ENCODE measurements at places on chromosomes 1 and 21.

DNA sequence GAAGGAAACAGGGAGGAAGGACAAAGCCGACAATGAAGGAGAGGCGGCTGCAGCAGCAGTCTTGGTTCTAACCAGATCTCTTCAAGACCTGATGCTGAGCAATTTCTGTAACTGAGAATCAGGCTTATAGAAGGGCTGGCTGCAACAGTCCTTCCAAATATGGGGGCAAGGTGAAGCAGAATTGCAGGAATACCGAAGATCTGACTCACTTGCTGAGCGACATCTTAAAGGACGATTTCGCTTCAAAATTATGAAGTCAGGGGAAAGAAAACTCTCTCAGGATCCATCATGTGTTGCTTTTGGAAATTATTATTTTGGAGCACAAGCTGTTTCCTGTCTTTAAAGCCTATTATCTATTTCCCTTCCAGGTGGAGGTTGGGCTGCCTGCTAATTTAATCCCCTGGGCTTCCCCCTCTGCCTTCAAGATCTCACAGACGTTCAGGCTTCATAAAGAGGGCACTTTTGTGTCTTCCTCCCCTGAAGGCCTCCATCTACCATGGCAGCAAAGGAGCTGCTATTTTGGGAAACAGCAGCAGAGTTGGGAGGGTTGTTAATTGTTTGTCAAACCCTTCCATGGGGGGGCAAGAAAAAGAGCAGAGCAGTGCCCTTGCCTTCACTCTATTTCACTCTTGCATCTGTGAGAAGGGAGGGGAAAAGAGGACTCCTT, 10.8 kb upstream of the IER5 start:
- DNase-seq, result no peak

DNA sequence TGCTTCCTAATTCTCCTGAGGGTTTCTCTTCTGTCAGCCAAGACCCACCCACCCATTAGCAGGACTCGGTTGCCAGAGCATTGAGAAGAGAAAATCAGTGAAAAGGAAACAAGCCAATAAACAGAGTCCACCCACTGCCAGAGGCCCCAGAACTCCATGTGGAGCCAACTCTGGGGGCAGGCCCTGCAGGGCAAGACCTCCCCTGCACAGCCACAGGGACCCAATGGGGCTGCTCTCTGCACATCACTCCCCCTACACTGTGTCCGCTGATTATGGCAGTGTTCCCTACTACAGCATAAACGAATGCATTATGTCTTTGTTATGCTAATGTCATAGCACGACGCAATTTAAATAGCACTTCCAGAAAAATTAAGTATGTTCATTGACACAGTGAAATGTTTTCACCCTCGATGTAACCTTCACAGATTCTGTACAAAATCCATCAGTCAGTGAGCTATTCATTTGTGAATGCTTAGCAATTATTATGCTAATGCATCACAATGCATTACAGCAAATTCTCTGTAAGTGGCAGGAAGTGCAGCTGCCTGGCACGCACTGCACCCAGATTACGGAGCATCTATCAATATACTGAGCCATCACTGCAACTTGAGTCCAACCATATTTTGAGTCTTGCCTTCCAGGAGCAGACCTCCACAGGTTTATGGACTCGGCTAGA, 56.4 kb downstream of the GRIK3 start:
- no peak for DNase-seq

DNA sequence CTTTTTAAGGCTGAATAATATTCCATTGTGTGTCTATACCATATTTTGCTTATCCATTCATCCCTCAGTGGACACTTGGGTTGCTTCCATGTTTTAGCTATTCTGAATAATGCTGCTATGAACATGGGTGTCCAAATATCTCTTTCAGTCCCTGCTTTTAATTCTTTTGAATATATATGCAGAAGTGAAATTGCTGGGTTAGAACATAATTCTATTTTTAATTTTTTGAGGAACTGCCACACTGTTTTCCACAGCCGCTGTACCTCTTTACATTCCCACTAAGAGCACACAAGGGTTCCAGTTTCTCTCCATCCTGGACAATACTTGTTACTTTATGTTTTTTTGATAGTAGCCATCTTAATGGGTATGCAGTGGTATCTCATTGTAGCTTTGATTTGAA, 65.6 kb downstream of the RIMS3 start:
- DNase-seq, result no peak

DNA sequence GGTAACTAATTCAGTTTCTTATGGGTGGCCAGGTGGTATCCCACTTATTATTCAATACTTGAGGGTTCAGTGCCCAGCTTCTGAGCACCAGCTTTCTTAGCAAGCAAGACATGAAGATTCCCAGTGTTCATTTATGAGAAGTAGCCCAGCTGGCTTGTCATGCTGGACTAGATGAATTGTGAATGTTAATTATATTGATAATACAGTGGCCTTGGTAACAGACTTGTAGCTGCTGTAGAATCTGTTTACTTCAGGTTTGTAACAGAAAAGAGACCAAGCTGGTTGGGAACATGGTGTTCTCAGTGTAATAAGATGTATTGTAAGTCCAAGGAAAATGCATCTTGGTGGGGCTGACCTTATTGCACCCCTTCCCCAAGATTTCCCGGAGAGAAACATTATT, 10.1 kb downstream of the AHCYL1 start:
- DNase-seq, result no peak

GRCh38 chr1:80441664-80442063, 1359.1 kb upstream of the ADGRL2 start:
- DNase-seq, result no peak

GRCh38 chr21:28066076-28066475, 926.6 kb downstream of the LTN1 start:
- DNase-seq, result no peak

DNA sequence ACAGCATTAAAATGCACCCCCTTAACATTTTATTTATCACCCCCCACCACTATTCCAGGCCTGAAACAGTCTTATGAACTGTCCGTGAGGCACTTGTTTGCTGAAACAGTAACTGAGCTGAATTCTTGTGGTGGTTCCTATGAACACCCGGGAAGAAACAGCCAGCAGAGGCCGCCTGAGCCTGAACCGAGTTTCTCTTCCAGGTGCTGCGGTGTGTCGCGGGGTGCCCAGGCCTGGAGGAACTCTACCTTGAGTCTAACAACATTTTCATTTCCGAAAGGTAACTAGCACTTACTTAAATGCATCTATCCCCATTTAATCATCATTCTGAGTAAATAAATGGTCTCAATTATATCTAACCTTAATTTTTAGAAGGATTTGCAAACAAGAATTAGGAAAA, 66.8 kb downstream of the TBCE start:
- DNase-seq, result no peak

GRCh38 chr1:74486036-74486435, 26.4 kb downstream of the LRRC53 start:
- no peak for DNase-seq

GRCh38 chr1:1033731-1034438, 14.0 kb downstream of the AGRN start:
- no peak for DNase-seq

- no peak for DNase-seq
Observed at GRCh38 chr1:9907441-9907840, 2.6 kb downstream of the CTNNBIP1 start.

GRCh38 chr1:95118067-95118499, 928 bp downstream of the TLCD4 start:
- DNase-seq, result no peak

DNA sequence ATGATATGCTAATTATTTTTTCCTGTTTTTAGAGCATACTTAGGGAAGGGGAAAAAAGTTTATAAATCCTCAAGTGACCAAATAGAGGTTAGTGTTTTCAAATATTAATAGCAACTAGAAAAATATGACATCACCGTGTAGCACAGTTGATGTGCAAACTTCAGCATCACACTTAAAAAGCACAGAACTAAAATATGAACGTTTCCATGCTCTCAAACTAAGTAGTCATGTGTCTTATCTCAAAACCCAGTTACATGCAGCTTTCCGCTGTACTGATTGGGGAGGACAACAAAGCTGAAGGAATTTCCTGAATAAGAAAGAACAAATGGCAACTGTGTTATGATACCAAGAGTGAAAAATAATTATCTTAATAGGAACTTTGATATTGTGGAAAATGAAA, 903.7 kb downstream of the ADGRL2 start:
- DNase-seq, result no peak

- no peak for DNase-seq
Observed at GRCh38 chr1:181260994-181261393, 172.5 kb downstream of the IER5 start.

- no peak for DNase-seq
Observed at GRCh38 chr21:37032877-37033471, 26.5 kb downstream of the RIPPLY3 start.

All from anterior cingulate cortex (tissue), 58 donors.